Activated CD4-positive, alpha-beta T cell treated with anti-CD3 and anti-CD28 coated beads, Interleukin-2, amount 50 U/mL, for 4 hours (primary cell): ENCODE measurements at places on chromosomes 1 and 21.
A peak's percentile ranks its signal among the peaks of the same experiment; 100 is the strongest.

GRCh38 chr1:3372317-3372716 lies 82.1 kb upstream of the ARHGEF16 start:
- no peak for DNase-seq

DNA sequence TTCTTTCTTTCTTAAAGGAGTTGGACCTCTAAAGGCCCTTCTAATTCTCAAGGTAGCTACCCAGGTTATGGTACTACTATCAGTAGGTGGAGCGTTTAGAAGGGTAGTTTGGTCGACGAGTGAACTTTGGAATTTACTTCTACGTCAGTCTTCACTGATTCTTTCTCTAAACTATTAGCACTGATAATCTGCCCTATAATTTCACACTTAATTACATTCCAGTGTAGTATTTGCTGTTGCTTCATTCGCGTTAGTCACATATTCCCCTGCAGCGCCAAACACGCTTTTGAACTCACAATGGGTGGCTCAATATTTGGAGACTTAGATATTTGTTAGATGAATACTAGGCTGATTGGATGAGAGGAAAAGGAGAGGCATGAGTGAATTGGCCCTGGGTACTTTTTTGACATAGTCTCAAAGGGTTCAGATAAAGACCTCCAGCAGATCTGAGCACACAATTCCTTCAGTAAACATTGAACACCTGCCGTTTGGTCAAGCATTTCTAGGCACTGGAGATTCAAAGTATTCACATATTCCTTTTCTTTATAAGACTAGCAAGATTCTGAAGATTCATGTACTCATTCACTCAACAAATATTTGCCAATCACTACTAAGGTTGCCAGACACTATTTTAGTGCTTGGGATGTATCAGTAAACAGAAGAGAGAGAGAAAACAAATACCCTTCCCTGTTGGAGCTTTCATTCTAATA lies 929 bp upstream of the FOXJ3 start:
- no peak for DNase-seq

DNA sequence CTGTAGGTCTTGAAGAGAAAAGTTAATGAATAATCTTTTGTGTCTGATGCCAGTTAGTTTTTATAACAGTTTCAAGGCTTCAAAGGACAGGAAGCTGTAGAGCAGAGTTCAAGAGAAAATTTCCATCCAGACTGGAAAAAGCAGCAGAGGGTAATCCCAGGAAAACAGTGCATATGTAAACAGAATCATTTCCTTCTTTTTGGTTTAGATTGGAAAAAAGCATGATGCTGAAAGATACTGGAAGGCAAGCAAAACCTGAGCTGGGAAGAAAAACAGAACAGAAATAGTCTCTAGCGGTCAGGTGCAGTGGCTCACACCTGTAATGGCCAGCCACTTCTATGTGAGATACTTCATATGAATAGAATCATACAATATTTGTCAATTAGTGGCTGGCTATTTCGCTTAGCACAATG lies 71.9 kb downstream of the ZSWIM5 start:
- DNase-seq: no peak

- DNase-seq: no peak
Observed at GRCh38 chr1:23469372-23469982, 14.5 kb downstream of the ASAP3 start.

DNA sequence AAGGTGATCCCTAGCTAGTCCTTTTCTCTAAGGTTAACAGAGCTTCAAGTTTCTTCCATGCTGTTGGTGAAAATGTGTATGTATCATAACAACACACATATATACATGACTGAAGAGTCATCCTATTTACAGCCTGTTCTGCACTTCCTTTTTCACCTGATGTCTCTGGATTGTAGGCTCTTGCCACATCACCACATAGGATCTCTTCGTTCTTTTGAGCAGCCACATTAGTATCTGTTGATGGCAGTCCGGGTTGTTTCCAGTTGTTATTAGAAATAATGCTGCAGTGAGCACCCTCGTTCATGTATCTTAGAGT lies 19.7 kb downstream of the MRPL37 start:
- no peak for DNase-seq

GRCh38 chr1:180632326-180633056 lies 669 bp downstream of the XPR1 start:
- DNase-seq: peak; percentile 38

DNA sequence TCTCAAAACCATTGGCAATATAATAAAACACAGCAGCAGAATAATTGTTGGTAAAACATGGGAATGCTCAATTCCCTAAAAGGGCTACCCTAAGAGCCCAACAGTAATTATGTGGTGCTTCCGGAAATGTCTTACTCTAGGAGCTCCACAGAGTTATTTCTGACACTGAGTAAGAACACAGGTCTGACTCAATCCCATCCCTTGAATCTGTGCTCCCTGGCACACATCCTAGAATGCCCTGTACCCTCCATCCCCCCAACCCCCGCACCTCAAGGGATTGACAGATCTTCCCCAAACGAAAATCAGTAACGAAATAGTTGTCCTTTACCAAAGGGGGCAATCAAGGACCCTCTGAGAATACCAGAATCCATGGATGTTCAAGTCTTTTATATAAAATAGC lies 71.9 kb downstream of the SMYD2 start:
- DNase-seq: no peak

DNA sequence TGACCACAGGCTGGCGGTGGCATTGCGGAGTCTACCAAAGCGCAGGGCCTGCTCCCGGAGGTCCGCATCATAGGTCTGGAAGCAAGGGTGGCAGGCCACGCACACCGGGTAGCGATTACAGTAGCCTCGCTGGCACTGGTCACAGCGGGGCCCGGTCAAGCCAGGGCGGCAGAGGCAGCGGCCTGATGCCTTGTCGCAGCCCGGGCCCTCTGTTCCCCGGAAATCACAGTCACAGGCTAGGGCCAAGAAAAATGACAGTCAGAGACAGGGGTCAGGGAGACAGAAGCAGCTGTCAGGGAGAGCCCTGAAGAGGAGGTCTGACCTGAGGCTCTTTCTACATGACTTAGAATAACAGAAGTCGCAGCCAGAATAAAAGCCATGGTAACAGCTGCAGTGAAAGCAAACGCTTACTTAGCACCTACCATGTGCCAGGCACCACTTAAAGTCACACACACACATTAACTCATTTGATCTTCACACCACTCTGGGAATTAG lies 26.4 kb downstream of the LAMB3 start:
- no peak for DNase-seq

- DNase-seq: no peak
Observed at GRCh38 chr1:55203064-55203463, 12.1 kb downstream of the USP24 start.

GRCh38 chr1:169957884-169958283 lies 64.2 kb upstream of the SCYL3 start:
- no peak for DNase-seq

- DNase-seq: no peak
Observed at GRCh38 chr1:53862507-53862906, 24.4 kb upstream of the NDC1 start.

DNA sequence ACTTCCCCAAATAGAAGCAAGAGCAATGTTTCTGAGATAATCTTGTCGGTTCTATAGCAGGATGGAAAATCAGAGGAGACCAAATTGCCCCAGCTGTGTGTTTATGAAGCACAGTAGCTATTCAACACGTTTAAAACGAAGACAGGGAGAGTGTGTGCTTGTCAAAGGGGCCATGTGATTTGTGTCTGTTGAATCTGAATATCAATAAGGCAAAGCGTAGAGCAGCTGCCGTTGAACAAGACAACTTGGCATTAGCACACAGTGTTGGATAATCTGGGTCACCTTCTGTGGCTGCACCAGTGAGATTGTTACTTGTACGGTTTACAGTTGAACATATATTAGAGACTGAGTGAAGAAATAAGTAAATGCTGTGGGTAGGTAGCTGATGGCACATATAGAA lies 1.0 kb downstream of the CRB1 start:
- no peak for DNase-seq

DNA sequence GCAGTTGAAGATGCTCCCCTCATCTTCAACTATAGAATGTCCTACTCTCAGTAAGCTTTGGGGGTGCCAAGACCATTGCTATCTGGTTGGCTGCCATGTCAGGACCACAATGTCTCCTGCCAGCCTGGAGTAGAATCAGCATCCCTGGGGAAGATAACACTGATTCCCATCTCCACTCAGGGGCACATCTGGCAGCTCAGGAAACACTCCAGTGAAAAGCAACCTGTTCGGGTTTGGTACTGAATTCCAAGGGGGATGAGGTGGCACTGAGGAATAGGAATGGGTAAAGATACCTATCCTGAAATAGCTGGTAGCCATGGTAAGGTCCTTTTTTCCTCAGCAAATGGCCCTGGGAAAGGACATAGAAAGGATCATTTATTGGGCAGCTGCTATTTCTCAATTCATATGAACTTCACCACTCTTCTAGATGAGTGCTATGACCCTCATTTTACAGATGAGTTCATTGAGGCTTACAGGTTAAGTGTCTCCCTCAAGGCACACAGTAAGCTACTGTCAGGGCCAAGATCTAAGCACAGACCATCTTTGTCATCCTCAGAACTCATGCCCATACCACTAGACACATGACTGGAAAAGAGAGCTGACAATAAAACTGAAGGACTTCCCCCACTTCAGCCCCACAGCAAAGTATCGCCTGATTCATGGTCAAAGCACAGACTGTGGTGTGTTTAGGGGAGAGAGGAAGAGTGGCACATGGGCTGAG lies 31.4 kb downstream of the AK2 start:
- no peak for DNase-seq

- DNase-seq: no peak
Observed at GRCh38 chr1:6686294-6686693, 15.3 kb downstream of the DNAJC11 start.

DNA sequence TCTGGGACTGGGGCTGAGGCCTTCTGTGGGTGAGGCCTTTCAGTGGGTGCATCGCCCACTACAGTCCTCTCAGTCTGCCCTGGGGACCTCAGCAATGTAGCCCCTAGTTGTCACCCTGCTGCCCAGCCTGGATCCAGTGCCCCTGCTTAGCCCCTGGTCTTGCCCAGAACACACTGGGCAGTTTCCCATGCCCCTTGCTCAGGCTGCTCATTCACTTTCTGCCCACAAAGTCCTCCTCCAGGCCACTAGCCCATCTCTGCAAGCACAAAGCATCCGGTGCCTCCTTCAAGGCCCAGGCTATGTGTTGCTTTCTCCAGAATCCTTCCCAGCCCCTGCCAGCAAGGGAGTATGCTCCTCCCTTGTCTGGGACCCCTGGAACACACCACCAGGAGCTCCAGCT lies 5.4 kb upstream of the ADORA1 start:
- DNase-seq: no peak

DNA sequence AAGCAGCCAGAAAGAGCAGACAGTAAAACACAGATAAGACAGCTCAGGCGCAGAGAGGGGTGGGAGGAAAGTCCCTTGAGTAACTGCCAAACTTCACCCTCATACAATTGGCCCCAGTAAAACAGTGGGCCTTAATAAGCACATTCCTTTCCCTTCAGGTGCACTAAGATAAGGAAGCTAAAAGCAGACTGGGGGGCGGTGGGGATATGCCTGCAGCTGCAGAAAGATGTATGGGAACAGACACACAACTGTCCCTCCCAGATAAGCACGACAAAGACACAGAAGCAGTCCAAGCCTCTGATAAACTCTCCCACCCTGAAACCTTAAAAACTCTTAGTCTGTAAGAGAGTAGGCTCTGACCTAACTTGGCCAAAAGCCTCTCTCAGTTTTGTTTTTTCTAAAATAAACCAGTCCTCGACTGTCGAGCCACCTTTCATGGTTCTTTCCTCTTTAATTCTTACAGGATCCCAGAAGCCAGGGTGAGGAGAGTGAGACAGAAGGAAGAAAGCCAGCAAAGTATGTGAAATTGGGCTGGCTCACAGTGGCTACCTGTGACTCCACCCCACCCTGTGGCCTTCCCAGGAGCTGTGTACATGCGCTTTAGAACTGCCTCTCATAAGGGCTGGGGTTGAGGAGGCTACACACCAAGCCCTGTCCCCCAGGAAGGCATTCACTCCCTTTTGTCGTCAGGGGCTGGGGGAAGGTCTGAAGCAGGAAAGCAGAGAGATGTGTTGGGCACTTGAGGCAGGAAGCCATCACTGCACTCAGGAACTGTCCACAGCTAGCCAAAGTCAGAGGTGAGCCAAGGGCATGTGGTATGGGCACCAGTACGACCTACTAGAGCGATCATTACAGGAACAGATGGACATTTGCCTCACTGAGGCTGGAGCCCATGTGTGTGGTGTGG lies 4.6 kb downstream of the PGLYRP4 start:
- no peak for DNase-seq

- DNase-seq: no peak
Observed at GRCh38 chr1:29547300-29547699, 311.0 kb downstream of the PTPRU start.

GRCh38 chr1:161096530-161096929 lies 1.6 kb upstream of the KLHDC9 start:
- no peak for DNase-seq

- DNase-seq: no peak
Observed at GRCh38 chr1:63523738-63524137, 413 bp downstream of the EFCAB7 start.
